Hematopoietic multipotent progenitor cell treated with erythropoietin and hydrocortisone succinate and interleukin-3 and kit ligand, for 17 days (in vitro differentiated cells): ENCODE measurements at places on chromosomes 12 and 14.

DNA sequence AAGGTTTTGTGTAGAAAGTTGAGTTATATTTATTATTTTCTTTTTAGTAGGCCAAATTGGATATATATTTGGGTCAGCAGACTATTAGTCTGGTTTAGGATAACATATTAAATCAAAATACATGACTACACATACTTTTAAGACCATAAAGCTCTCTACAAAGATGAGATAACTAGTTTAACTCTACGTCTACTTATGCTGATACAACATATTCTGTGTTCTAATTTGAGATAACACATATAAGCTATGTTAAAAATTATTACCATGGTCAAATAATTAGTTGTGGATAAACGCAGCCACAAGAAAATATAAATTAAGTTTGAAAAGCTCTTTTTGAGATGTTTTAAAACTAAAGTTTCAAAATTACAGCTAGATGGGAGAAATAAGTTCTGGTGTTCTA is 55.3 kb downstream of the IPO8 start:
- no peak for DNase-seq

GRCh38 chr12:12979731-12980259 is 20.3 kb downstream of the HEBP1 start:
- no peak for DNase-seq

- no peak for DNase-seq
Observed at GRCh38 chr14:65815127-65815526, 402.6 kb downstream of the FUT8 start.

GRCh38 chr14:93965287-93965821 is 11.0 kb downstream of the ASB2 start:
- DNase-seq: no peak

GRCh38 chr14:53783256-53783655 is 173.4 kb downstream of the BMP4 start:
- DNase-seq: no peak

DNA sequence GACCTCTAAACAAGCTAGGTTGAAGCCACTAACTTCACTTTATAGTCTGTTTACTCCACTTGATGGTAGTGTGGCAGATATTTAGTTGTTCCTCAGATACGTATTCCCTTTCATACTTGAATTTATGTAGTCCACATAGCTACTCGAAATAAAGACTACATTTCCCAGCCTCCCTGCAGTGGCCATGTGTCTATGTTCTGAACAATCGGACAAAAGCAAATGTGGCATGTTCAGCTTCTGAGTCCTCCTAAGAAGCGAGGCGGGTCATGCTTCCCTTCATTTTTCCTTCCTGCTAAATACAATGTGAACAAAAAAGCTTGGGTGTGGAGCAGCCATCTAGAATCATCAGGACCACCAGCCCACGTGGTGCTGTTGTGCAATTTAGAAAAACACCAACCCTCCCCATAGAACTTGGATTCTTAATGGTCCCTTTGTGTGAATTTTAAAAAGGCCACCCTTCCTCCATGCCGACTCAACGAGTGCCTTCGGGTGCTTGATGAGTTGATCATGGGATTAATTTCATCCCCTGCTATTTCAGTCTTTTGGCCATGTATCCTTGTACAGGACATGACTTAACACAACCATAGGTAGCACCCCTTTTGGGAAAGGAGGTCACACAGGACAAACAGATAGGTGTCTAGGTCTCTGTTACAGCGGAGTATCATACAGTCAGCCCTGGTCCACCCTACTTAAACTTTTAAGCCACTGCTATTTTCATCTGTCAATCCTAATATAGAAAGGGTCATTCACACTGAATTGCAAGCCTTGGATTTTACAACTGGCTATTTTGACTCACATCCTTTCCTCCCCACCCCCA is 60.7 kb downstream of the ZFC3H1 start:
- no peak for DNase-seq

GRCh38 chr12:12224240-12224940 is 42.5 kb downstream of the LRP6 start:
- DNase-seq: no peak

DNA sequence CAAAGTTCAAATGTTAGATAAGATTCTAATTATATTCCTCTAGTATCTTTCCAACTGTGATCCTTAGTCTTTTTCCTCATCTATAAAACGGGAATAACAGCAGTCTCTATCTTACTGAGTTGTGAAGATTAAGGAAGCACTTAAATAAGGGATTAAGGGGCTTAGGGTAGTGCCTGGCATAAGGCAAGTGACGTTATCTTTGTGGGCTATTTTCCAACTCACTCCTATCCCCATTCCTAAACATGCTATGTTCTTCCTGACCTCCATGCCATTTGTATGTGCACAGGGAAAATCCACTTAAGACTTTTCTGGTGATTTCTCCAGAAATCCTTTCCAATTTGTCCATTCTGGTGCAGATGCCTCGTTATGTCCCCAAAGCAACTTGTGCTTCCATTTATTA is 33.3 kb downstream of the SUPT16H start:
- DNase-seq: no peak

- no peak for DNase-seq
Observed at GRCh38 chr12:124411281-124411878, 116.5 kb downstream of the RFLNA start.

GRCh38 chr12:120971299-120972180 is 6.8 kb upstream of the HNF1A start:
- peak; percentile 62 for DNase-seq

GRCh38 chr12:2892246-2892645 is 1.6 kb downstream of the TULP3 start:
- DNase-seq: no peak

DNA sequence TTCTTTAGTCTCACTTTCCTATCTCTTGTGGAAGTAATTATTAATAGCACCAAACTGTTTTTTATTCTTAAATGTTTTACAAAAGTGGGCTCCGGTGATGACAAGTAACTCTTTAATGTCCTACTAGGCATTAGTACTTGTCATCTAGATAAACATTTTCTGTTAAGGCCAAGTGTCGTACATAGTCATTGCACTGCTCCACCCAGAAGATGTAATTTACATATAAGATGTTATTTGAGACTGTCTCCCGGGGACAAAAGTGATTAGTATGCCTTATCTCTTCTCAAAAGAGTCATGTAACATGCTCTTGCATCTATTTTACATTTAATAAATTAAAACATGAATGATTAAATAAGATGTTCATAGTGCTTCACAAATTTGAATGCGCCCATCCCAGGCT is 88.4 kb downstream of the FLRT2 start:
- no peak for DNase-seq

- DNase-seq: no peak
Observed at GRCh38 chr12:101962486-101962885, 85.1 kb downstream of the DRAM1 start.

DNA sequence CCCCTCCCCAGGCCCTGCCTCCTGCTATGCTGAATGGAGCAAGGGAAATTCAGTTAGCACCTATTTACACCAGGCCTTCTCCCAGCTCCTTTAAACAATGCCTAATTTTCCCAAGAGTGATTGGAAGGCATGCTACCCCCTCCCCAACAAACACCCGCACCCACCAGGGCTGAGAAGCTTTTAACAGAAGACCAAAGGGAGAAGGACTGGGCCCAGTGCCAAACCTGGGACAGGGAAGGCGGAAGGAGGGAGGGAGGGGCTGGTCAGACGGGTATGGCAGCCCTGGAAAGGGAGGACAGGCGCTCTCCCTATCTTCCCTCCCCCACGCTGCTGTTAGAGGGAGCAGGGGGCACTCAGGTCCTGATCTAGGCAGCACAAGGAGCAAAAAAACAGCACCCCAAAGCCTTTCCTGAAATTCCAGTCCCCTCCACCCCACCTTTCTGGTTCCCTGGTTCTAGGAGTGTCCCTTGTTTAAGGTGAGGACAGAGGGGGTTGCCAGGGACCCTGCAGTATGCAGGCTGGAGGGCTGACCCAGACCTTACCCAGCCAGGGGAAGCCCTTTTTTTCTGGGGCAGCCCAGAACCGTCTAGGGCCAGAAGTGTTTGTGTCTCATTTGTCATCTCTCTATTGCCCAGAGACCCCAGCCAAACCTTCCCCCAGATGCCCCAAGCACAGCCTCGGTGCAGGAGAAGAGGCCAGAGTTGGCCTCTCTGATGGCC is 2.4 kb upstream of the KRT8 start:
- DNase-seq: no peak

DNA sequence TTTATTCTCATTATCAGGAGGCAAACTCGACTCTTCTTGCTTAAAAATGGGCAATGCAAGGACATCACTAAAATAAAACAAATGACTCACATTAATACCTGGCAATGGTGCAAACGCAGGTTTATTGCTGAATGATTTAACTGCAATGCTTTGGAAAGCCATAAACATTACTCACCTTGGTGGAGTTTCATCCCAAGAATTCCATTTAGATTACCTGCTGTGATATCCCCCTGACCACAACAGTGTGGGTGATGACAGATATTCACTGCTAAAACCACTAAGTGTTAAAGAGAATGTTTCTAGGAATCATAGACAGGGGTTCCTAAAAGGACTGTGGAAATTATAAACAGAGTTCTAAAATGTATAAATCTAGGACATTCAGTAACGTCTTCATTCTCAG is 35.3 kb upstream of the CSRNP2 start:
- DNase-seq: no peak

DNA sequence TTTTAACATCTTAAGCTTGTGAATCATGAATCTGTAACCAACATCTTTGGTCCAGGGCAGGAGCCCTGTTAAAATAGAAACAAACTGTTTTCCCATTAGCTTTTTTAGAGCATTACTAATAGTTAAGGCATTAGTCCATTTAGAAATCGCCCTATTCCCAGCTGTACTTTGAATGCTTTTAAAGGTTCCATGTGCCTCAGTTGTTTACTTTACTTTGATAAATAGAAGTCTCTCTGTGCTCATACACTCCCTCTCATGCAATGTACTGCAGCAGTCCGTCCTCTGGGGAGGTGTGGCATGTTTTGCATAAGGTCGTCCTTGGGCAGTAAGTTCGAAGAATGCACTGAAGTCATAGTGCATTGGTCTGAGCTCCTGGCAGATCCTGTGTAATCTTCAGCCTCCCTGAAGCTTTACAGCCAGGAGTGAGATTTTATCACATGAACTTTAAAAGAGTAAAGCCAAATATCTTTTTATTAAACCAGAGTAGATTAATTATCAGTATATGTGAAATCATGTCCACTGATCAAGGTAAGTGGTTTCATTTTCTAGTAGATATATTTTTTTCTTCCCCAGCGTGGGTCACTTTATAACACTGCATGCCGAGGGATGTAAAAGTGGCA is 134.7 kb downstream of the FGD4 start:
- DNase-seq: no peak

DNA sequence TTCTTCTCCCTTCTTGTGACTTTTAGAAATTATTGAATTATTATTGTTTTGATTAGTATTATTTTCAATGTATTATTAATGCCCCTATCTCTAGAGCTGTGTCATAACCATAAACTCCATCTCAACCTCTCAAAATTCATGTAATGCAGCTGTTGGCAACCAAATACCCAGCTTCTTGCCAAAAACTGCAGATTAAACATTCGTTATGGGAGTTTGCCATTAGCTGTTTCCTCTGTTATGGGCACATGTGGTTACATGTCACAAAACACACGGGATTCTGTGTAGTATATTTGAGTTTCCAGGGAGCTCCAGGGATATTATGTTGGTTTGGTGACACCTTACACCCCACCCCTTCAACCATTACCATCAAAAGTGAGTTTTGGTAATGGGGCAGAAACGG is 2.8 kb upstream of the ALX1 start:
- DNase-seq: no peak

DNA sequence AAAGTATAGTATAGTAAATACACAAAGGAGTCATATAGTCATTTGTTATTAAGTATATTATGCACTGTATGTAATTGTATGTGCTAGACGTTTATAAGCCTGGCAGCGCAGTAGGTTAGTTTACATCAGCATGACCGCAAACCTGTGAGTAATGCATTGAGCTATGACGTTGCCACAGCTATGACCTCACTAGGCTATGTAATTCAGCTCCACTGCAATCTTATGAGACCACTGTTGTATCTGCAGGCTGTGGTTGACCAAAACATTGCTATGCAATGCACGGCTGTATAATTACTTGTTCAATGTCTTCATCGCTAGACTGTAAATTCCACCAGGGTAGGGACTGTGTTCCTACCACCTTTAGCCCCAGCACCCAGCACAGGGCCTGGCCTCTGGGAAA is 53.2 kb upstream of the VASH1 start:
- DNase-seq: no peak

DNA sequence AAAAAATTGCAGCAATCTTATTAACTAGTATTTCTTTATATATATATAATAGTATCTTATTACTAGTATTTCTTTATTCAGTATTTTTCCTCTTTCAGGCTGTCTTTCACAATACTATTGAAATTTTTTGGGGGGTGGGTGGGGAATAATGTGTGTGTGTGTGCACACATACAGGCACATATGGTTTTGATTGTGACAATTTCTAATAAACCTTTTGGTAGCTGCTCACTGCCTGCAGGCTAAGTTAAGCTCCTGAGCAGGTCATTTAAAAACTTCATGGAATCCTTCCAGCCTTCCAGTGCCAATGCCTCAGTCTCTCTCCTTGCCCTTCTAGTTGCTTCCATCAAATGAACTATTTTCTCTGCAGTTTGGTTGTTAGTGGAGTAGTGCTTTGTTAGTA is 490.1 kb downstream of the PCNX1 start:
- DNase-seq: no peak

DNA sequence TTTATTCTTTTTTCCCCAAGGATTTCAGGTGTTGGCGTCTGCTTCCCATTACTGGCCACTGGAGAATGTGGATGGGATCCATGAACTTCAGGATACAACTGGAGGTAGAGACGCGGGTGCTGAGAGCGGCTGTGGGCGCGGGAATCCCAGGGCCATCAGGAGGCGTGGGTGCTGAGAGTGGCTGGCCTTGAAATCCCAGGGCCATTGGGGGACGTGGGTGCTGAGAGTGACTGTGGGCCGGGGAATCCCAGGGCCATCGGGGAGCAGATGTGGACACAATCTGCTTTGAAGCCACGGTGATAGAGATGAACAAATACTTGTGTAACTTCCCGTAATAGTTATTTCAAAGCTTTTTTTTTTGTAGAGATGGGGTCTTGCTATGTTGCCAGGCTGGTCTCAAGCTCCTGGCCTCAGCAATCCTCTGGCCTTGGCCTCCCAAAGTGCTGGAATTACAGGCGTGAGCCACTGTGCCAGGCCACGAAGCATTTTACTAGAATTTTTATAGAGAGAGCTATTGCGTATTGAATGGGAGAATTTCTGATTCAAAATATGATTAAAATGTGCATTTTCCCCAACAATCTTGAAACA is 12.8 kb downstream of the ADGRD1 start:
- no peak for DNase-seq

- DNase-seq: no peak
Observed at GRCh38 chr12:113479216-113479589, 7.5 kb upstream of the LHX5 start.

GRCh38 chr14:38078393-38078792 is 129.3 kb upstream of the SSTR1 start:
- no peak for DNase-seq

DNA sequence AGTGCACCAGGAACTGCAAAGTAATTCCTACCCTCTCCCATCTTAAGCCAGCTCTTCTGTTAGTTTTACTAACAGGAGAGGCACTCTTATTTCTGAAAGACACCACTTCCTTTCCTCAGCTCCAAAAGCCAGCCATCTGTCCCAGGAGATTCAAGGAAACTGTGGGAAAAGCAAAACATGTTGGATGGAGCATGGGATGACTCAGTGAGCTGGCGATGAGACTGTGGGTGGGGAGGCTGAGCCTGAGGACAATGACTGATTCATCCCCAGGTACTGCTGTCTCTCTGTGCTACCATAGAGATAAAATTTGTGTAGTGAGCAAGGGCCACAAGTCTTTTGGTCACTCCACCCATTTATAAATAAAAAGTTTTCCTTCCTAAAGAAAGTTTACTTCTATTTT is 141.4 kb downstream of the MYRFL start:
- DNase-seq: no peak
